Thyroid gland (tissue), 4 donors: ENCODE measurements at places on chromosomes 3 and 15. TPM values are rescaled to one million over a fixed set of nuclear protein-coding genes. Genes with fewer than 3 reads are reported as not detected.

Gene CCR9
- total RNA-seq, result not detected

DNA sequence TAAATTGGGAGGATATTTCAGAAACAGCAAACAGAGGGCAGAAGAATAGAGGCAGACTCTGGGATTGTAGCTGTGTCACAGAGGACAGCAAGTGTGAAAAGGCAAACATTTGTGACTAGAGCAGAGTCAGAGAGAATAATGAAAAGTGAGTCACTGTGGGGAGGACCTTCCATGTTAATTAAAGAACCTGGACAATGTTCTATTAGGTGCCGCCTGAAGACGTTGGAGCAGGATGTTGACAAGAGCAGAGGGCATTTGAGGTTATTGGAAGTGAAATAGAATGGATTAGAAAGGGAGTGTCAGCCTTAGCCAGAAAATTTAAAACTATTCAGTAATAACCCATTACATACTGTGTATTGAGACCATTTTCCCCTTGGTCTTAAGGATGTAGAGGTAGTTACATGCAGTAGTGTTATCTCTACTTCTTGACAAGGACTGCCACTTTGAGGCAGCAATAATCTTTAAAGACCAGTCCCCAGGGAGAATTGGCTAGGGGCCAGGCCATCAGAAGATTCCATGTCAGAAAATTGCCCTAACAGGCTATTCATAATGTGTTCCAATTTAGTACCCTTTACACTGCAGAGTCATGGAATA lies 5.8 kb downstream of the ACKR2 start:
- DNase-seq, result peak; percentile 23

- peak; percentile 53 for DNase-seq
These were observed 736 bp downstream of the ARHGEF26 start for GRCh38 chr3:154121701-154122551.

DNA sequence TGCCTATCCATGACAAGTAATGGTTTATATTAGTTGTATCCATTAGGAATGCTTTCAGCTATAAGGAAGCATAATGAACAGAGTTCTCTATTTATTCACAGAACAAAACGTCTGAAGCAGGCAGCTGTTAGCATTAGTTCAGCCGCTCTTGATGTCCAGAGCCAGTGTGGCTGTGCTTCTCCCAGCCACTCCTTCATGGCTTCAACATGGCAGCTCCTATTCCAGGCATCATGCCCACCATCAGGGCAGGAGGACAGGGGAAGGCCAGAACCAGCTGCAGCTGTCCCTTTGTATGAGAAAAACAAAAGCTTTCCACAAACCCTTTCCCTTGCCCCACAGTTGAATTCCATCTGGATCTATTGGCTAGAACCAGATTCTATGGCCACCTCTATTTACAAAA lies 12.9 kb upstream of the SNRK start:
- DNase-seq, result no peak

DNA sequence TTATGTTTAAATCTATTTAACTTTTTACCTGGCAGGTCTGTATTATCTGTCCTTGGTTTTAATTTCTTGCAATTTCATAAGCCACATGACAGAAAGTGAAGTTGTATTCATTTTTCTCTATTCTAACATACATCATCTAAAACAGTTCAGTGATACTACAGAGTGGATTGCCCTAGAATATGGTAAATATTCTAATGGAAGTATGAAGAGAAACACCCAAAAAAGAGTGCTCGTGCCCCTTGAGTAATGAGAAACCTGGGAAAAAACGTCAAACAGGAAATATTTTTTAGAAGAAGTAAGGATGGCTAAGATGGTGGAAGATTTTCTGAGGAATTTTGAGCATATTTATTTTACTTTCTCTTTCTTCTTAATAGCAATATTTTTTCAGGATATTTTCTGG lies 261.1 kb upstream of the CBLB start:
- DNase-seq, result no peak

- no peak for DNase-seq
These were observed 60.2 kb downstream of the TRIM69 start for GRCh38 chr15:44796508-44796907.
